Stimulated activated CD4-positive, alpha-beta T cell treated with anti-CD3 and anti-CD28 coated beads, TNF-alpha, amount 100 ng/mL, for 24 hours (primary cell): ENCODE measurements at places on chromosomes 2 and 18.
A peak's percentile ranks its signal among the peaks of the same experiment; 100 is the strongest.

DNA sequence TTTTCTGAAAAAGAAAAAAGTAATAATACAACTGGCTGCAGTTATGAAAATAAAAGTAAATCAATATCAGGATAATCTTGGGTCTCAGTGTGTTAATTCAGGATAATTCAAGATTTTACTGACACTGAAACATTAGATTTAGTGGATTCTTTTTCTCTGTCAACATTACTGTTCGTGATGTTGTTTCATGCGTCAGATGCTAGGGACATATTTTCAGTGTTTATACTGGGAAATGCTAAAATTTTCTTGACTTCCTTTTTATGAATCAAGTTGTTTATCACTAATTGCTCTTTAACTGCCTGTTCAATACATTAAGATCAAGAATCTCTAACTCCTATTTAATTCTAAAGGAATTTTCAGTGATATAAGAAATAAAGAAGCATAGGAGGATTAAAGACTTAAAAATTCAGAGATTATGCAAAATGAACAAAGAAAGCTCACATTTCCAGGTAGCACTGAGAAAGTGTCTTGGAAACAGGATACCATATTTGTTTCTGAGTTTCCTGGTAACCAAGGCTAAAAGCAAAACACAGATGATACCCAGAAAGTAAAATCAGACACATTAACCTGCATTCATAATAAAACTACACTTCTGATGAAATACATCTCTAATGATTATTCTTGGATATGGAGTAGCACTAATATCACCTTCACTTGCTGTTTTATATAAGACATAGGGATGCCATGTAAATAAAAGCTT lies 174.0 kb downstream of the ARL4C start:
- DNase-seq: no peak

- no peak for DNase-seq
These were observed 69.4 kb downstream of the XIRP2 start for GRCh38 chr2:166957686-166958085.

GRCh38 chr18:34224423-34225217 lies at the start of gene NOL4:
Gene NOL4, minus strand, starts transcription at chr18:34224913. Its CDS starts 1,660 bp downstream, at chr18:34223253.
- DNase-seq: no peak

DNA sequence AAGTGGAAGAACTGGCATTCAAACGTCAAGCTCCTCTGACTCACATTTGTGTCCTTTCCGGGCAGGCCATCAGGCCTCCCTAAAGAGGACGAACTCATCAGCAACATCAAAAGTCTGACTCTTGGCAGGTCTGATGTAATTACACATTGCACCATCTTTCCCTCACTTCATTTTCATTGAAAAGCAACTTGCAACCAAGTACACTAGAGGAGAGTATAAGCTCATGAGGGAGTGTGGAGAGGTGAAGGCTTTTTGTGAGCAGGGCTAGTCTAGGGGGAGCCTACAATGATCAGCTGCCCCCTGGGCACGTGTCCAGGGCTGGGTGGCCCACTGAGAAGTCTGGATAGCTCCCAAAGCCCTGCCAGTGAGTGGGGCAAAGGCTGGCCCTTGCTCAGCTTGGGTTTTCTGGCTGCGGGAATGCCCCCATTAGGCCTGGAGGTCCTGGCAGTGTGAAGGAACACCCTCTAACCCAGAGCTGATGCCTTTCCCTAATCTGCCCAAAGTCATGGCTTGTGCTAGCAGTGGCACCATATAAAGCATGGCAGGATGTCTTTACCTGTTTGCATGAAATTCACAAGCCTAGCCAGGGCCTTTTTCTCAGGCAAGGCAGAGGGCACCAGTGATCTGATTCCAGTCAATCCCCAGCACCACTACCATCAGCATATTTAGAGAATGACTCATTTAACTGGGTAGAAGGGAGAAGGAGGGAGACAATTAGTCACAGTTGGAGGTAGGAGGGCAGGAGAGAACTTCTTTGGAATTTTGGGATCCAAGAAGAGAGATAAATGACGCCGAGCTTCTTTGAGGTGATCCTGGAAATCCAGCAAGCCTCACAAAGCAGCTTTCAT lies 8.5 kb upstream of the DAW1 start:
- no peak for DNase-seq

- peak; percentile 61 for DNase-seq
These were observed 800 bp downstream of the IL1RL2 start for GRCh38 chr2:102187496-102188150.
